ENCODE measurements at places on chromosomes 7 and 10. TPM values are rescaled to one million over a fixed set of nuclear protein-coding genes. Genes with fewer than 3 reads are reported as not detected.

AKR1C4 gene
- total RNA-seq = not detected

COL13A1 gene
- 3.1 TPM for total RNA-seq

PPP1R17 gene
- not detected for total RNA-seq

FLNC gene
- total RNA-seq = 69.6 TPM

All from bladder microvascular endothelial cell (primary cell).